Esophagus muscularis mucosa (tissue), 4 donors: ENCODE measurements at places on chromosomes 12 and 14. TPM values are rescaled to one million over a fixed set of nuclear protein-coding genes. Genes with fewer than 3 reads are reported as not detected.

- peaks cover 33% of the 10 kb centered on the region for H3K36me3 ChIP-seq
- H3K27ac ChIP-seq: no peak overlapping the region
- H3K27me3 ChIP-seq: no peaks in the 10 kb centered on the region
- H3K4me3 ChIP-seq: peak overlapping the region; percentile 84
- H3K4me1 ChIP-seq: peaks cover 46% of the 10 kb centered on the region
- no peak for DNase-seq
Observed at GRCh38 chr14:24197056-24197450, 1.8 kb upstream of the TM9SF1 start.

DNA sequence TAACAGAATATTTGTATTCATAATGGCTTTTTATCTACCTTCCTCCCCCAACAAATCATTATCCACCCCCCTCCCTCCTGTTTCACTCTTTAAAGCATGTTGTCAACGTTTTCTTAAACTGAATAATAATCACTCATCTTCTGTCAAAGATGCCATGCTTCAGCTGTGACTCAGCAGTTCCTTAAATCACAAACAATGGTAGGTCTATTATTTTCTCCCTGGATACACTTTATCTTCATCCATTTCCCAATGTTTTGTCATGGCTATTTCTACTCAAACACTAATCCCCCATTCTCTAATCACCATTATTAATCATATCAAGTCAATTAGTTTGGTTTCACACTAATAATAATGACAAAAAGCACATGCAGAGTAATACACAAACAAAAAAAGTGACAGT, 6.5 kb downstream of the CLEC12B start:
- H3K4me3 ChIP-seq: no peak overlapping the region
- no peaks in the 10 kb centered on the region for H3K27me3 ChIP-seq
- H3K27ac ChIP-seq: no peak overlapping the region
- no peaks in the 10 kb centered on the region for H3K36me3 ChIP-seq
- peaks cover 3% of the 10 kb centered on the region for H3K4me1 ChIP-seq

- H3K4me1 ChIP-seq: peaks cover 18% of the 10 kb centered on the region
- no peaks in the 10 kb centered on the region for H3K27me3 ChIP-seq
- no peak overlapping the region for H3K4me3 ChIP-seq
- no peaks in the 10 kb centered on the region for H3K36me3 ChIP-seq
- DNase-seq: no peak
Observed at GRCh38 chr12:31742891-31743290, 14.1 kb upstream of the AMN1 start.

DNA sequence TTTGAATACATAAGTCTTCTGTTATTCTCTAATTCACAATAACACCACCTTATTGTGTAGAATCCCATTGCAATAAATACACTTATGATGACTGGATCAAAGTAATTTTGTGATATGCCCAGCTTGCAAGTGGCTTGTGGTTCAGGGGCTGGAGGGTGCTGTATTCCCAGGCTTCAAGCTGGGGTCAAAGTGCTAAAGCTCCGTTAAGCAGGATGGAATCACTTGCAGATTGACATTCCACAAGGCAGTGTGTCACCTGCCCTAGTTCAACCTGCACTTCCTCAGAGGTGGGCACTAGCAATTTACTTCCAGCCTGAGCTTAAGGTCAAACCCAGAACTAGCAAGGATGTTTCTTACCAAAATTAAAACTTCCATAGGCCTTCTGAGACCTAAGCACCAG, 166.6 kb downstream of the SSPN start:
- H3K4me1 ChIP-seq: no peaks in the 10 kb centered on the region
- H3K36me3 ChIP-seq: no peaks in the 10 kb centered on the region
- DNase-seq: no peak

GRCh38 chr12:109768901-109769670, 55.5 kb downstream of the FAM222A start:
- no peak for DNase-seq
- H3K4me3 ChIP-seq: no peak overlapping the region
- H3K36me3 ChIP-seq: peaks cover 10% of the 10 kb centered on the region
- peaks cover 15% of the 10 kb centered on the region for H3K4me1 ChIP-seq
- H3K27me3 ChIP-seq: no peaks in the 10 kb centered on the region

DNA sequence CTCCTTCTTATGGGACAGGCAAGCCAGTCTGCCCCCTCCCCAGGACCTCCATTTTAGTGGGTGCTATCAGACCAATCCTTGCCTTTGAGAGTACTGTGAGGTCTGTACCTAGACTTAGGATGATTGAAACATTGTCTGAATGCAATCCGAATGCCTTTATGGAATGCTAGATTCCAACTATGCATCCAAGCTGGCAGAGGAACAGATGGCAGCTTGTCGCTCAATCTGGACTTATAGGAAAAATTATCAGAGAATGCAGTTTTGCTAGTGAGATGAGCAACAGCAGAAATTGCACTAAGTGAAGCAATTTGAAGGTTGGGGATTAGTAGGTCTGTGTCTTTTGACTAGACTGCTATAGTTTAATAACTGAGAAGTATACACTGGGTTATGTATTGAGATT, 109.1 kb downstream of the DYRK2 start:
- no peak overlapping the region for H3K4me3 ChIP-seq
- H3K27me3 ChIP-seq: no peaks in the 10 kb centered on the region
- DNase-seq: no peak

GRCh38 chr12:124940393-124941169, 26.1 kb upstream of the UBC start:
- peak; percentile 98 for DNase-seq
- peak overlapping the region; percentile 53 for H3K4me3 ChIP-seq
- H3K27me3 ChIP-seq: no peaks in the 10 kb centered on the region
- H3K36me3 ChIP-seq: peaks cover 16% of the 10 kb centered on the region

- H3K4me1 ChIP-seq: peaks cover 72% of the 10 kb centered on the region
- no peak for DNase-seq
- H3K4me3 ChIP-seq: peak overlapping the region; percentile 81
- H3K36me3 ChIP-seq: no peaks in the 10 kb centered on the region
- peak overlapping the region; percentile 94 for H3K27ac ChIP-seq
Observed at GRCh38 chr12:93378998-93379325, 1.2 kb downstream of the NUDT4 start.

- H3K27ac ChIP-seq: no peak overlapping the region
- H3K27me3 ChIP-seq: no peaks in the 10 kb centered on the region
- DNase-seq: no peak
- H3K36me3 ChIP-seq: no peaks in the 10 kb centered on the region
Observed at GRCh38 chr12:24705741-24706358, 243.1 kb downstream of the BCAT1 start.

DNA sequence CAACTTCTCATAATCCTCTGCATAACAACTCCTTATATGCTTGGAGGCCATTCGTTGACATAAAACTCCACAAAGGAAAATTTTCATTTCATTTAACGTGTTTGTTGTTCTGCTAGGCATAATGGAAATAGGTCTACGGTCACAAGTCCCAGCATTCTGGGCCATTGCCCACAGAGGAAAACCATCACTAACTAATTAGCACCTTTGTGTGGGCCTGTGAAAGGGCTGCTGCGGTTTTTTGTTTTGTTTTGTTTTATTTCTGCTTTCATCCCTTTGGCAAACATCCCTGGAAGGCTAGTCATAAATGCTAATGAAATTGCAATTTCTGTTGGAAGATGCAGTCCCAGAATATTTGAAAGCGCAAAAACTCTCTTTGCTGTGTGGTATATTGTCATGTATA, 180.3 kb downstream of the RMST start:
- no peaks in the 10 kb centered on the region for H3K36me3 ChIP-seq
- H3K4me3 ChIP-seq: no peak overlapping the region
- DNase-seq: no peak

GRCh38 chr12:100024974-100025555, 40.3 kb upstream of the ANKS1B start:
- no peak for DNase-seq
- H3K27ac ChIP-seq: no peak overlapping the region
- H3K4me1 ChIP-seq: no peaks in the 10 kb centered on the region
- no peaks in the 10 kb centered on the region for H3K27me3 ChIP-seq
- H3K4me3 ChIP-seq: no peak overlapping the region

GRCh38 chr12:55932551-55932910, 1.6 kb downstream of the DGKA start:
- H3K27ac ChIP-seq: peak overlapping the region; percentile 86
- H3K36me3 ChIP-seq: no peaks in the 10 kb centered on the region
- H3K4me1 ChIP-seq: peaks cover 77% of the 10 kb centered on the region
- DNase-seq: no peak
- H3K4me3 ChIP-seq: peak overlapping the region; percentile 73
- H3K27me3 ChIP-seq: no peaks in the 10 kb centered on the region

DNA sequence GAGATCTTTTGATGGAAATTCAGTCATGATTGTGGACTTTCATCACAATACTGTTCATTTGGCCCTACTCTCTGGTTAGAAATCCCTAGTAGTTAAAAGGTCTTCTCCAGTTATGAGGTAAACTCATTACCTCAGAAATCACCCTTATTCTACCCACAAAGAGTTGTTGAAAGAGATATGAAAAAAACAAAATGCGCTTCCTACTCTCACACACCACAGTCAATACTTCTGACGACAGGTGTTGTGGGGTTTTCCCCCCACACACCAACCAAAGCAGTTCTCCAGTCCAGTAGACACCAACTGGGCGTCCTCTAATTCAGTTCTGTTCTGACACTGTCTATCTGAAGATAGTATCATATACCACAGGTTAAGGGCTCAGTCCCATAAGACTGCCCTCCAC, 54.9 kb downstream of the TRMT5 start:
- no peak overlapping the region for H3K27ac ChIP-seq
- H3K36me3 ChIP-seq: no peaks in the 10 kb centered on the region
- no peaks in the 10 kb centered on the region for H3K4me1 ChIP-seq
- H3K4me3 ChIP-seq: no peak overlapping the region

DNA sequence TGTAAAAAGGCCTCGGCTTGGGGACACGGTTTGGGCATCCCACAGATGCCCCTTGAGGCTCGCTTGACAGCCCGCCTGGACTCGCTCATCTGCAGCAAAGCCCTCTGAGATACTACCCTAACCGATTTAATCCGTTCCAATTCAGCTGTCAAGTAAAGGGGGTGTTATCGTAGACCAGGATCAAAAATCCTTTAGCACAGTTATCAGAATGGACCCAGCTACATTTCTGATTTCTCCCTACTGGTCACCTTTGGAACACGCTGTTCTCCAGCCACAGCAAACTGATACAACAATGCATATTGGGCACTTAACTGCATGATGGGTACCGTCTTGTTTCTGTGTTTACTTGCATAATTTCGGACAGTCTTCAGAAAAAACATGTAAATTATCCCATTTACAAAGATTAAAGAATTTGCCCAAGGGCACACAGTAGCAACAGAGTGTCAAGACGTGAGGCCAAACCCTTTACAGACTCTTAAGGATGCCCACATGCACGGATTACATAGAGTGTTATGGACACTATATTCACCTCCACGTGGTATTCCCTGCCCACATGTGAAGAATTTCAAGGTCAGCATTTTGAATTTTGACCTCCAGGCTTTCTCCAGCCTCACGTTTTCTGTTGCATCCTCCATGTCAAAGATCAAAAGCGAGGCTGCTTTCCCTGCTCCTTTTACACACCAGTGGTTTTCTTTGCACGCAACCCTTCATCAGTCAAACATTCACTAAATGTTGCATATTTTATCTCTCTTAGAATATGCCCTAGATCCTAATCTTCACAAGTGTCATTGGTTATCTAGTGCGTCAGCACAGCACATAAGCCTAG, 3.2 kb upstream of the DUSP6 start:
- peak overlapping the region; percentile 75 for H3K4me3 ChIP-seq
- no peaks in the 10 kb centered on the region for H3K36me3 ChIP-seq
- peak overlapping the region; percentile 99 for H3K27ac ChIP-seq

DNA sequence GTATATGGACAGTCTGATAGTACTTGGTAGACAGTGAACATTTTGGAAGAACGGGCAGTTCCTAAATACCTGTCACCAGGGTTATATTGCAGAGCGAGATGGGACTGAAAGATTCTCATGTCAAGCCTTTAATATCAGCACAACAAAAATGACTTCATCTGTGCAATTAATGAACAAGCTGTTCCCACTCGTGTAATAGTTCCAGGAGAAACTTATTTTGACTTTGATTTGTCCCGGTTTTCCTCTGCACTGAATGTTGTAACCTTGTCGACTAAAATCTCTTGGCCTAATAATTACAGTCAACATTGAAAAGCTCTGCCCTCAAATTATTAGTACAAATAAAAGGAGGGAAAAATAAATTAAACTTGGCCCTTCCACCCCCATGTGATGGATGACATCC, 79.5 kb downstream of the WASHC3 start:
- DNase-seq: no peak
- peaks cover 14% of the 10 kb centered on the region for H3K4me1 ChIP-seq
- H3K4me3 ChIP-seq: no peak overlapping the region

DNA sequence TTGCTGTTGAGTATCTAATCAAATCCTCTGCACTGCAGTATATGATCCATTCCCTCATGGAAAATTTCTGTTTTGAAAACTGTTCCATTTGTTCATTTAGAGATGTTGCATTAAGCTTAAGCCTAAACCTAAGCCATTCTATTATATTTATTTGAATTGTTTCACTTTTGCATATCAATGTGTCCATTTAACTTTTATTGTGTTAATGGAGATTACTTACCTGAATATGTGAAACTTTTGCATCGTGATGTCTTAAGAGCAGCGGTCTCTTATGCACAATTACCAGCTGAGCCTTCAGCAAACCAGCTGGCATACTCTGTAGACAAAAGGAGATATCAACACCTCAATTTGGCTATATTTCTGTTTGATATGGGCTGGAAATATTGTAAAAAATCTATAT, 922.5 kb upstream of the FBXO33 start:
- H3K36me3 ChIP-seq: no peaks in the 10 kb centered on the region
- H3K4me1 ChIP-seq: no peaks in the 10 kb centered on the region
- H3K4me3 ChIP-seq: no peak overlapping the region
- no peaks in the 10 kb centered on the region for H3K27me3 ChIP-seq

DNA sequence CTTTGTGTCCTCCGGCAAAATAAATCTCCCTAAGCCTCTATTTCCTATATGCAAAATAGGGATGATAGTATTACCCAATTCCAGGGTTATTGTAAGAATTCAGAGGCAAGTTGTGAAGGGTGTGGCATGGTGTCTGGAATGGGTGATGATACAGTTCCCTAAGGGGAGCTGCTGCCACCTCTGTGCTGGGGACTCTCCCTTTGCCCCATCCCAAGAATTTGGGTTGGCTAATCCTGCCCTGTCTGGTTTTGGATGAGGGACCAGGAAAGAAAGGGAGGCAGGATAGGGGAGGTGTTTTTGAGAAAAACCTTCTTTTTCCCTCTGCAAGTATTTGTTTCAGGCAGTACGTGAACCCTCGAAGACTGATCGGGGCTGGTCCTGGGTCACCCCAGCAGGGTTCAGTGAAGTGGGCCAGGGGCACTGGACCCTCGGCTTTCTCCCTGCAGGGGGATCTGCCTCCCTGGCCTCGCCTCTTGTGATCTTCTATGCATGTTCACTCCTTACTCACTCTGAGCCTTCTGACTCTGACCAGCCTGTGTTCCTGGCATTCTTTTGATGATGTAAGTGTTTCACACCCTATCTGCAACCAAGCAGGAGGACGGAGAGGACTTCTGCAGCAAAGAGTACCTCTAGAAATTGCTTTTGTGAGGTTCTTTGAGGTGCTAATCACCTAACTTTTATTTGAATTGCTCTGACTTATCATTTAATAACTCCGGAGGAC, 60.8 kb downstream of the RASSF3 start:
- no peaks in the 10 kb centered on the region for H3K27me3 ChIP-seq
- H3K36me3 ChIP-seq: no peaks in the 10 kb centered on the region
- DNase-seq: no peak
- no peak overlapping the region for H3K4me3 ChIP-seq
- H3K27ac ChIP-seq: peak overlapping the region; percentile 85
- H3K4me1 ChIP-seq: peaks cover 100% of the 10 kb centered on the region

- H3K27me3 ChIP-seq: no peaks in the 10 kb centered on the region
- no peak overlapping the region for H3K4me3 ChIP-seq
- no peak for DNase-seq
- H3K4me1 ChIP-seq: peaks cover 4% of the 10 kb centered on the region
Observed at GRCh38 chr14:99995700-99996356, 69.4 kb upstream of the EVL start.

Gene OR10G3
- total RNA-seq: not detected

Gene PLCZ1
- total RNA-seq: not detected

Gene TAS2R9
- not detected for total RNA-seq

Gene TMEM30B
- 0.83 TPM for total RNA-seq

Gene PMCH
- not detected for total RNA-seq

Gene BDKRB1
- 0.42 TPM for total RNA-seq

Gene SPPL3
- total RNA-seq: 32.1 TPM
